Right cardiac atrium (tissue), 5 donors: ENCODE measurements at places on chromosomes 2 and 18.

DNA sequence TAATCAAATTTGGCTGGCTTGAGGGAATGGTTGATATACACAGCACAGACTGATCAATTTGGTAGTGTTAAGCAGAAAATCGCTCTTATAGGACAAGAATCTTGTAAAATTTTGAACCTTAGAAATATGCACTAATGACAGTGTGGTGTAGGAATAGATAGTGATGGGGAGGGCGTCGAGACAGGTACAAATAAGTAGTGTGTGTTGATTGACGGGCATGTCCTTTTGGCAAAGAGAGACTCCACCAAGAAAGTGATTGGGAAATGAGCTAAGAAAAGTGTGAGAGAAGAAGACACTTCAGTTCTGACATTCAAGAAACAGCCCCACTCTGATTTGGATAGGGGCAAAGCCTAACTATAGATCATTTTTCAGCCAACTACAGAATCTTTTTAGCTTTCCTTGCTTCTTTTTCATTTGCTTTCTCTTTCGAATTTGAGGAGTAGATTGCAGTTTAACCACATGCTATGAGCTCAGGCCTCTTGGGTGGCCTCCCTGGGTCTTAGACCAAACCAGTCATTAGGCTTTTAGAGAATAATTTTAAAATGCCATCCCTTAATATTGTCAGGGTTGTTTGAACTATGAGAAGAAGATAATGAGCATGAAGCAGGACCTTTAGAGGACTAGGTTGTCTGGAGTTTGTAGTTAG, 127.1 kb downstream of the CERS6 start:
- DNase-seq, result no peak

- no peak for DNase-seq
Observed at GRCh38 chr18:45557287-45557686, 58.0 kb upstream of the SLC14A2 start.

DNA sequence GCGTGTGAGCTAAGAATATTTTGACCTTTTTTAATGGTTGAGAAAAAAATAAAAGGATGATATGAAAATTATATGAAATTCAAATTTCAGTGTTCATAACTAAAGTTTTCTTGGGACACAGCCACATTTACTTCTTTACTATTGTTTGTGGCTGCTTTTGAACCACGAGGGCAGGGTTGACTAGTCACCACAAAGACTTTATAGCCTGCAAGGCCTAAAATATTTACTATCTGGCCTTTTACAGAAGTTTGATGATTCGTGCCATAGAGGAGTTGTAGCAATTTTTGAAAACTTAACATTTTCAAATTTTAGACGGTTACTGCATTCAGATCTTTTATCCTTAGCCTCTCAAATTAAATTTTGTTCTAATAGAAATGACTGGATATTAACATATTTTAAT, 69.9 kb downstream of the LIMS1 start:
- no peak for DNase-seq

GRCh38 chr2:160315337-160315736, 115.3 kb upstream of the ITGB6 start:
- DNase-seq, result no peak

DNA sequence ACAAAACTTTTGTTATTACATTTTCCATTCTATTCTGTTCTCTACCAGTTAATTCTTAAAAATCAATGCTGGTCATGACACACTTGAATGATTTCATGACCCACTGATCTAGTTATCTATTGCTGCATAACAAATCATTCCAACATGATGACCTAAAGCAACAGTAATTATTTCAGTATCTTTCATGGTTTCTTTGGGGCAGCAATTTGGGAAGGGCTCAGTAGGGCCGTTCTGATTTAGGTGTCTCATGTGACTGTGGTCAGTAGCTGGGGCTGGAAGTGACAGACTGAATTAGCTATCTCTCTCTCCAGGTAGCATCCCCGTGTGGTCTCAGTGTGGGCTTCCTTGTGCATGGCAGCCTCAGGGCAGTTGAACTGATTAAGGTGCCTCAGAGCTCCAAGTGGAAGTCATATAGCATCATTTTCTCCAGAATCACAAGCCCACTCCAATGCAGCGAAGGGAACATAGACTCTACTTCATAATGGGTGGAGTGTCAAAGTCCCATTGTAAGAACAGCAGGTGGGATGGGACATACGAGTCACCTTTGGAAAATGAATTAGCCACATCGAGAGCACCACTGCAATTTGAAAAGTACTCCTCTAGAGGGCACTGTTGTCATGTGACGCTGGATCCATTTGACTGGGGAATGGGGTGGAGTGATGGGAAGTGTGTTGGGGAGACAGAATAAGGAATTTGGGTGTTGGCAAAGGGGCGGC, 39.1 kb upstream of the FAM136A start:
- no peak for DNase-seq
